ENCODE measurements at places on chromosomes 16 and 17.
A peak's percentile ranks its signal among the peaks of the same experiment; 100 is the strongest.

DNA sequence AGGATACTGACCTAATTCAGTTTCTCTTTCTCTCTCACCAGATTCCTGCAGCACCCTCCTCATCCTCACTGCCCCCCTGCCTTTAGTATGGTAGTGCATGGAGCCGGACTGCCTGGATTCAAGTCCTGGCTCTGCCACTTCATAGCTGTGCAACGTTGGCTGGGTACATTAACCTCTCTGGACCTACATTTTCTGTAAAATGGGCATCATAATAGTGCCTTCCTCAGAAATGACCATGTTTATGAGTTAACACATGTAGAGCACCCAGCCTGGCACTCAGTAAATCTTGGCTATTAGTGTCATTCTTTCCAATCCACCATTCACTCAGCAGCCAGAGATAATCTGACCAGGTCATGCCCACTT is 7.3 kb downstream of the UNC119 start:
- DNase-seq, result no peak

- no peak for DNase-seq
Observed at GRCh38 chr17:42673885-42674754, 2.7 kb downstream of the PLEKHH3 start.

GRCh38 chr16:56608876-56609462 is 585 bp downstream of the MT2A start:
- DNase-seq, result peak; percentile 69

DNA sequence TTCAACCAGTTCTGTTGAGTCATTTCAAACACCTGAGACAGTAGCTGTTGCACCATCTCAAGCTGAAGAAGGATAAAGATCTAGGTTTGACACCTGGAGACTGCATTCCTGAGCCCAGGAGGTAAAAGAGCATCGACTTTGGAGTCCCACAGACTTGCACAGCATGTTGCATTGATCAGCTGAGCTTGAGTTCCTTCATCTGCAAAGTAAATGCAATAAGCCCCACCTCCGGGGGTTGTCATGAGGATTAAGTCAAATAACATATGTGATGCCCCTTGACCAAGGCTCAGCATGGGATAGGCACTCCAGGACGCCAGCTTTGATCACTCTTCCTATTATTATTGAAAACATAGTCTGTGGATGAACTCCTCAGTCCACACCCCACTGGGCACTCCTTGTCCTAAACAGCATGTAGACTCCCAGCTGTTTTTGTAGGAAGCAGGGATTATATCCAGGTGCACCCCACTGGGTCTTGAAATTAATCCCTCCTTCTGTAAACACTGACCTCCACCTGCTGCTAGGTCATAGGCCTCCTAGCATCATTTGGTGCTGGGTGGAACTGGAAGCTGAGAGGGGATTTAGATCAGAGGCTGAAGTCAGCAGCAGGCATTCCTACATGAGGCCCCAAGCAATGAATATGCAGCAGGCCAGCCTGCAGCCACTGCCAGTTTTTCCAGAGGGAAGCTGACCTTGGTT is 259.0 kb downstream of the HS3ST4 start:
- DNase-seq, result no peak

DNA sequence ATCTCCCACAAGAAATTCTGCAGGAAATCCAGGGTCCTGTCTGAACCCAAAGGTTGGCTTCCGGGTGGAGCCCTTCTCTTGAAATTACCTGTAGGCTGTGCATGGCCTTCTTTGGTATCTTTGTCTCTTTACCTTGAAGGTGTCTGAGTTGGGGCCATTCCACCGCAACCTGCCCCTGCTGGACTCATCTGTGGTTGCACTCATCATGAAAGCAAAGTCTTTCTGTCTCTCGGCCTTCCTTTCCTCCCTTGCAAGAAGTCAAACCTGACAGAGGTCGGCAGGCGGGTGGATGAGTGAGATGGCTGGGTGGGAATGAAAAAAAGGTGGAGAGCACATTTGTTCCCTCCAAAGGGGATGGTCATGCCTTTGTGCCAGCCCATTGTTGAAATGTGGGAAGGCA is 25.1 kb downstream of the SALL1 start:
- no peak for DNase-seq

GRCh38 chr16:56298116-56298515 is 106.8 kb downstream of the GNAO1 start:
- no peak for DNase-seq

- no peak for DNase-seq
Observed at GRCh38 chr17:56887552-56888467, 26.0 kb downstream of the TRIM25 start.

DNA sequence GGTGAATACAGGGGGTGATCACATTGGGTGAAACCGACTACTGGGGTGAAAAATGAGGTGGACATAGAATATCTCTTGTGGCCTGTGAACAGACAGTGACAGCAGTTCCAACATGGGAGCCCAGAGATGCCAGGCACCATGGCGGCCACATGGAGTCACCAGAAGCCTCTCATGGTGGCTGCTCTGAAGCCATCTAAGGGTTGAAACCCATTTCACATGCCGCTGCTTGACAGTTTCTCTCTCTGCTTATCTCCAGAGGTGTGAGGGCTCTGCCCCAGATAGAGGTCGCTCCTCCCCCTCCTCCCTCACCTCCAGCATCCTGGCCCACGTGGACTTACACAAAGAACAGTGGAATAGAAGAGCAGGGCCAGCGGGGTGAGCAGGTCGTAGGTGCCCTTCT is 37.9 kb upstream of the PIK3R6 start:
- peak; percentile 56 for DNase-seq

- no peak for DNase-seq
Observed at GRCh38 chr16:1221628-1222552, 3.2 kb downstream of the TPSG1 start.

DNA sequence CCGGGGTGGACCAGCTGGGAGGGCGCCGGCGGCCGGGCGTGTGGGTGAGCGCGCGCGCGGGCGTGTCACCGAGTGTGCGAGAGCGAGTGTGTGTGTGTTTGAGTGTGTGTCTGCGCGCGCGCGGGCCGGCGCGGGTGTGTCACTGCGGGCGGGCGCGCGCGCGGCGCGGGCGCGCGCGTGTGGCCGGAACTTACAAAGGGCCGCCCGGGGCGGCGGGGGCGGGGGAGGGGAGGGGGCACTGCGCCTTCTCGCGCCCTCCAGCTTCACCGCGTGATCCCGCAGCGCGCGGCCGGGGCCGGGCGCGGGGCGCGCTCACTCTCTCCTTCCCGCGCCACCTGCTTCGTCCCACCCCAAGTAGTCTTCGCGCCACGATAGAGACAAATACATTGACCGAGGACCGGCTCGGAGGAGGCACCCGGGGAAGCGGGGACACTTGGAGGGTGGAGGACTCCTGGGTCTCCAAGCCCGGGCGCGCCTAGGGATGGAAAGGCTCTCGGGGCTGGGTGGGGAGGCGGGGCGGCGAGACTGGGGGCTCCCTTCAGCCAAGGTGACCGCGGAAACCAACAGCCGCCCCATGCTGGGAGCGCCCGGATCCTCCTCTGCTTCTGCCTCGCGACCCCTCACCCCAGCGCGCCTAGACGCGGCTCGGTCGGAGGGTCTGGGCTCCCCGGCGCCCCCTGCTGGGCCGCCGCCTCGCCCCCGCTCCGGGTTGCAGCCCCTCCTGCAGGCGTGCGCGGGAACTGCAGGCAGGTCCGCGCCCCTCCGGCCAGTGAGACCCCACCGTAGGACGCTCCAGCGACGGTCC is at the start of gene SRCIN1:
Gene SRCIN1, minus strand, starts transcription at position 112 of the 805 bp plus-strand sequence. CDS start 247 bp downstream, outside the sequence.
- DNase-seq, result peak; percentile 79

DNA sequence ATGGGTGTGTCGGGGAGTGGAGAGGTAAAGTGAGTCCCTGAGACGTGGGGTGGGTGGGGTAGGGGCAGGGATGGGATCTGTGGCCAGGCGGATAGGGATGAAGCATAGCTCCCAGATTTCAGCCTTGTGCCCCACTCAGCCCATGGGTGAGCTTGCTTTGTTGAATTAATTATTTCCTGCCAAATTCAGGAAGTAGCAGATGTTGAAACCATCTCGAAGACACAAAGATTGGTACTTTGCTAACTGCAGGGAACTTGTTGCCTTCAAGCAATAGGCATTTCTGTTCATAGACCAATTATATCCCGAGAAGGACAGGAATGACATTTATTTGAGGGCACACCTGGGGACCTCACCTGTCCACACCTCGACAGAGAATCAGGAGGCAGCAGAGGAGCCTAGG is 11.0 kb upstream of the C16orf74 start:
- no peak for DNase-seq

DNA sequence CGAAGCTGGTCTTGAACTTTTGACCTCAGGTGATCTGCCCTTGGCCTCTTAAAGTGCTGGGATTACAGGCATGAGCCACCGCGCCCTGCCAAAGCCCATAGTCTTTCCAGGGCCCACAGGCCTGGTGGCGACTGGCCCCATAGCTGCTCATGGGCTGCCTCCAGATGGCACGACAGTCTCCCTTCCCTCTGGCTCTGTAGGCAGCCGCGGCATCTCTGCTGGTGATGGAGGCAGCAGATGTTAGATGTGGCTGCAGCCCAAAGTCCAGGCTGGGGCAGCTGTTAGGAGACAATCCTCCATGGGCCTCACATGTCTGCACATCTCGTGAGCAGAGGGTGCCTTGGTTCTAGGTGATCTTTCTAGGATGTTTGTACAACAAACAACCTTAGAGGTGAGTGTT is 69.7 kb upstream of the DNAJA2 start:
- no peak for DNase-seq

DNA sequence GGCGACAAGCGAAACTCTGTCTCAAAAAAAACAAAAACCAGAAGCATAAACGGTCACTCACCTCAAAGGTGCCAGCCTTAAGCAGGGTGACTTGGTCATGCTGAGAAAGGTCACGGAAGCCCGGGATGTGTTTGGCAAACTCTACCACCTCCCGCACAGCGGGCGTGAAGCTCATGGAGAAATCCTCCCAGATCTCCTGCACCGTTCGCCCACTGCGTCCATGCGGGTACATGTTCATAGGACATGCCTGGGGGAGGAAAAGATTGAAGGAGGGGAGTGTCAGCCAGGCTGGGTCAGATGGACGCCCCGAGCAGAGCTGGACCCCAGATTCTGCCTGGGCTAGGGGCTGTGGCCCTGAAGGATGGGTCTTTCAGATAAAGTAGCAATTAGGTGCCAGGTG is 5.5 kb downstream of the NR1D1 start:
- DNase-seq, result no peak

DNA sequence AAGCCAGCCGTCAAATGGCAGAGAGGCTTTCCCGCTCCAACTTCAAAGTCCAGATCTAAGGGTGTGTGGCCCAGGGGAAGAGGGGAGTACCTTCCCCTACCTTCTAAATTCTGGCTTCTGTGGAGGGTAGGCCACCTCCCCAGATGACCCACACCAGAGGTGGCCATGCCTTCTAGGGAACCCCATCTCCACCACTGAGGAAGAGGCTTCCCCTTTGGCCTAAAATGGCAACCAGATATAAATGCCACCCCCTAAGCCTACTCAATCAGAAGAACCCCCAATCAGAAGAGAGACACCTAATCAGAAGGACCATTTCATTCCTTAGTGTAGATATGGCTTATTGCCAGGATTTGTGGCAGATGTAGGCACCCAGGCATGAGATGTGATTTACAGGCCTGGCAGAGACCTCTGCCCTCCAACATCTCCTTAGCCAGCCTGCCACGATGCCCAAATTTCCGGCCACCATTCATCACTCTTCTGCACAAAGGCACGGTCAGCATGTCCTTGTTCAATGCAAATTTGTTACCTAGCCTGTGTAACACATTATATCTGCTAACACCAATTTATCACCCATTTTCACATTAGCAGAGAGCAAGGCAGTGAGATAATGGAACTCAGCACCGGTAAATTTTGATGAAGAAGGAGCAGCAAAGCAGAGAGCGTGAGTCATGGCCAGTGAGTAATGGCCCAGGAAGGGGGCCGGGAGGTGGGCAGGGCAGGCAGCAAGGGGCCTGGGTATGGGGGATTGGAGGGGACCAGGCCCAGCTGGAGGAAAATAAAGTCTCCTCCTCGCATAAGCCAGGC is 1.2 kb upstream of the MGAT5B start:
- no peak for DNase-seq

DNA sequence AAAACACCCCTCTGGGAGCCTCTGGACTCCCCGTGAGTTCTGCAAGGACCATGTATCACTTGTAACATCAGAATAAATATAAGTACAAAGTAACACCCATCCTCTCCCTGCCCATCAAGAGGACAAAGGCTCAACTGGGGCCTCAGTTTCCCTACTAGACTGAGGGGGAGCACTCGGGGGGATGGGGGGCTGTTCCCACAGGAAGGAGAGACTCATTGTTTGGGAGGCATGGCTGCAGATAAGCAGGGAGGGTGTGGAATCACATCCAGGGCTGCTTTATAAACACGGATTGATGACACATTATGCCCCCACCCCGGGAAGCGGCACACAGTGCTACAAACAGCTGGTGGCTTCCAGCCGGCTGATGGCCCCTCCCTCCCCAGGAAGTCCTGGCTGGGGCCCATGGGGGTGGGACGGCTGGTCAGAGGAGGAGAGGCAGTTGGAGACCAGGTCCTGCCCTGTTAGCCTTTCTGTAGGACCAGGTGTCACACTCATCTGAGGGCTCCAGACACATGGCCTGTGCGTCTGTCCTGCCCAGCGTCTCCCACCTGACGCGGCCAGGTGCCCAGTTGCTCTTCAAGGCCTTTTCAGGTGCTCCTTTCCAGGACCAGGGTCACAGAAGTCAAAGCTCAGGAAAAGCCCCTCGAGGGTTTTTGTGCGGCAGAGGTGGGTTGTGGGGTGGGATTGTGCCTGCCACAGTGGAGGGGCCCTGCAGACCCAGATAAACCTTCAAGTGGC is 1.3 kb upstream of the MPG start:
- no peak for DNase-seq

GRCh38 chr16:69522732-69523404 is 42.9 kb upstream of the NFAT5 start:
- no peak for DNase-seq

- no peak for DNase-seq
Observed at GRCh38 chr16:23857256-23857880, 21.6 kb downstream of the PRKCB start.

DNA sequence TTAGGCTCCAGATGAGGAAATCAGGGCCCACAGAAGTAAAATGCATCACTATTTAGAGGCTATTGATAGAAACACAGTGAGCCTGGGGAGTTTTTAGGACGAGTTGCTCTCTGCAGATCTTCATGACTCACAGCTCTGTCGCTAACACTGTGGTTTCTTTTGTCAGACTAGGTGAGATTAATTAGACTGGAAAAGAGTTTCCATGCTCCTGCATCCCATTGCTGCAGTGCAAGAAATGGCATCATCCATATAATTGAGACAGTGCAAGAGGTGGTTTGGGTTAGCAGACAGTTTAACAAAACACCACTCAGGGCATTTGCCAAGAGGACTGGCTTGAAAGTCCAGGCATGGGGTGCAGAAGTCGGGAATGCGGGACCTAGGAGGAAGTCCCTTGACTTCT is 198.8 kb upstream of the CACNG5 start:
- no peak for DNase-seq

DNA sequence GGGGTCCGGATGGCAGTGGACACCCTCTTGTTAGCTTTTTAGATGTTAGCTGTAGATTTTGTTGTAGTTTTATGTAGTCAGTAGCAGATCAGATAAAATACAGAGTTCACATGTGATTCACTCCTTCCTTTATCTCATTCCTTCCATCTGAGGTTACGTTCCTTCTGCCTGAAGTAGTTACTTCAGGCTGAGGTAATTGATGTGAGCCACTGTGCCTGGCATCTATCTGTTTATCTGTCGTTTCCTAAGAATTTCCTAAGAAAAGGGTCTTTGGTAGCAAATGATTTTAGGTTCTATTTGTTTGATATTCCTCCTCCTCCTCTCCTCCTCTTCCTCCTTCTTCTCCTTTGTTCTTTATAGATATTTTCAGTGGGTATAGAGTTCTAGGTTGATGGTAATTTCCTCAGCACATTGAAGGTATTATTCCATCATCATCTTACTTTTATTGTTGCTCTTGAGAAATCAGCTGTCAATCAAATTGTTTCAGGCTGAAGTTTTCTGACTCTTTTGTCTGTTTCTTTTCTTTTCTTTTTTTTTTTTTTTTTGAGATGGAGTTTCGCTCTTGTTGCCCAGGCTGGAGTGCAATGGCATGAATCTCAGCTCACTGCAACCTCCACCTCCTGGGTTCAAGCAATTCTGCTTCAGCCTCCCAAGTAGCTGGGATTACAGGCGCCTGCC is 29.6 kb upstream of the FBXO47 start:
- DNase-seq, result no peak

All from activated CD8-positive, alpha-beta memory T cell treated with anti-CD3 and anti-CD28 coated beads for 24 hours (primary cell).